ENCODE measurements at places on chromosomes 3 and 15. TPM values are rescaled to one million over a fixed set of nuclear protein-coding genes. Genes with fewer than 3 reads are reported as not detected.

GRCh38 chr15:57143511-57144078 lies 225.2 kb downstream of the TCF12 start:
- DNase-seq = no peak

Gene GNAT1
- total RNA-seq = not detected

DNA sequence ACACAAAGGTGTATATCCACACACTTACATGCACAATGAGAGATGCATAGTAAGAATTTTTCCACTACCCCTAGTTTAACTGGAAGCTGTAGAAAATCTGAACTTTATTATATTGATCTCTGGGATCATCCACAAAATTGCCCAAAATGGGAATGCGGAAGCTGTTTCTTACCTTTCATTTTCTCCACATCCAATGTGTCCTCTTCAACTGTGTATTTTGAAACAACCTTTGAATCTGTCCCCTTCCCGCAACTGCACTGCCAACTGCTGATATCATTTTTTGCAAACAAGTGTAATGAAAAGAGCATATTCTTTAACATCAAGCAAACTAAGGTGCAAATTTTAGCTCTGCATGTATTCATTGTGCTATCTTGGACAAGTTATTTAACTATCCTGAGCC lies 427.6 kb upstream of the TPRG1 start:
- no peak for DNase-seq

DNA sequence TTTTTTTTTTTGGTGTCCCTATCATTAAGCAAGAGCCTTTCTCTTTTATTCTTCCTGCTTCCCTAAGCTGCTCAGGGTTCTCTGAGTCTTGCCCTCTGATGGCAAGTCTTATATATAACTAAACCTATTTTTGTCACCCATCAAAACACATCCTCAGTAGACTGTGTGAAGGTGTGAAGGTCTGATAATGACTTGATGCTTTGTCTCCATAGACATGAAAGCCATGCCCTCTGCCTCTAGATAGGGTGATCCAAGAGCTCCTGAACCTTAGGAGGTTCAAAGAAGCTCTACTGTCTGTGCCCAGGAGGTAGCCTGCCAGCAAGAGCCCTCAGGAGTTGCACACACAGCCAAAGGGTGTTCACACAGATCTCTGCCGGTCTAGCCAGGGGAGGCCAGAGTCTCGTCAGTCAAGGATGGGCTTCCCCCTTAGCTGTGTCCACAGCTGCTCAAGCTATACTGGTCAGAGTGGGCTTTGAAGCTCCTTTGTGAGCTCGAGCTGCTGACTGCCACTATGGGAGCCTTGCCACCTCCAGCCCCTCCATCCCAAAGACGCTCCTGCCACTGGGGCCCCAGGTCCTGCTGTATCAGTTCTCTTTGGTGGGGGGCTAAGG lies 13.1 kb upstream of the SNX22 start:
- DNase-seq = no peak

Gene TOP2B
- total RNA-seq = 325 TPM

GRCh38 chr3:122074621-122075265 lies 19.6 kb downstream of the CD86 start:
- no peak for DNase-seq

Gene TRIM71
- total RNA-seq = 0.74 TPM

Gene TUBGCP5
- 45.8 TPM for total RNA-seq

GRCh38 chr3:56075089-56075488 lies 393.2 kb downstream of the ERC2 start:
- no peak for DNase-seq

DNA sequence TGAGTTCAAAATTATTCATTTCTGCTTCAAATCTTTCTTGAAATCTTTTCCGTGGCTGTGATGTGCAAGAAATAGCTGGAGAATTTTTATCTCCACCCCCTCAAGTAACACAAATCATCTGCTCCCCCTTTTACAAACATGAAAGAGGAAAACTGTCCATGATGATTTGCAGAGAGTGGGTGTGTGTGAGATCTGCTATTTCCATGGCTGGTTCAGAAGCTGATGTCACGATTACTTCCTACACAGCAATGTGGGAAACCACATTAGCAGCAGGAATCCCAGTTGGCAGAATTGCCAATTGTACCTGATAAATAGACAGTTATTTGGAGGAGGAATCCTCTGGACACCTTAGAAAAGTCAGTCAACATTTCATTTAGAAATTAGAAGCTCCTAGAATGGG lies 75.2 kb upstream of the GRM7 start:
- no peak for DNase-seq

DNA sequence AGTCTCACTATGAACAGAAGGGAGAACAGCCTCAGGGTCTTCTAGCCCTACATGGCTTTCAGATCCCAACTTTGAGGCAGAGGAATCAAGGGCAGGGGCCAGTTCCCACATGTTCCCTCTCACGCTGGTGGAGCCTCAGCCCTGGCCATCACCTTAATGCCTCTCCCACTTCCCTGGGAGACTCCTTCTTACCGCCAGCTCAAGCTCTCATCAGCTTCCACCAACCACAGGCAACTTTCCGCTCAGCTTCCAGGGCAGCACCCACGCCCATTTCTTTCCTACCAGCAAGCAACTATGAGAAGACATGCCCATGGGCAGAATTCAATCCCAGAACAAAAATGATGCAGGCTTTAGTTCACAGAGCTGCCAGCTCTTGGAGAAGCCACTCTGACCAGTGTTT lies 63.5 kb downstream of the RUBCN start:
- no peak for DNase-seq

DNA sequence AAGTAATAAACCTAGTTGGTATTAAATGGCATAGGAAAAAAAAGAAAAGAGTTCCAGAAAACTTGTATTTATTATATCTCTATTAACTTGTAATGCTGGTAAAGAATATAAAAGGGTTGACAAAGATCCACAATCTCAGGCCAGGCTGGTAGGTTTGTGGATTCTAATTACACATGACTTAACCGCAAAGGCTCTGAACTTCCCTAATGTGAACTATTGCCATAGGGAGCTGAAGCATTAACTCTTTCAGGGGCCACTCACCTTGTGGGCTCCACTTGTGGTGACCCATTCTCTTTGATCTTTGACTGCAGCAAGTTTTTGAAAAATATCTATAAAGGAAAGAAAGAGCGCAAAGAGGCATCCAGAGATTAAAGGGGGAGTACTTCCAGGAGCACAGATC lies 58.5 kb downstream of the NEK10 start:
- DNase-seq = no peak

Gene DIPK2A
- 104 TPM for total RNA-seq

GRCh38 chr15:55700876-55701275 lies 42.1 kb downstream of the PRTG start:
- no peak for DNase-seq

Gene NEDD4
- 51.2 TPM for total RNA-seq

- no peak for DNase-seq
Measured at GRCh38 chr3:9583792-9584191, 30.2 kb upstream of the LHFPL4 start.

DNA sequence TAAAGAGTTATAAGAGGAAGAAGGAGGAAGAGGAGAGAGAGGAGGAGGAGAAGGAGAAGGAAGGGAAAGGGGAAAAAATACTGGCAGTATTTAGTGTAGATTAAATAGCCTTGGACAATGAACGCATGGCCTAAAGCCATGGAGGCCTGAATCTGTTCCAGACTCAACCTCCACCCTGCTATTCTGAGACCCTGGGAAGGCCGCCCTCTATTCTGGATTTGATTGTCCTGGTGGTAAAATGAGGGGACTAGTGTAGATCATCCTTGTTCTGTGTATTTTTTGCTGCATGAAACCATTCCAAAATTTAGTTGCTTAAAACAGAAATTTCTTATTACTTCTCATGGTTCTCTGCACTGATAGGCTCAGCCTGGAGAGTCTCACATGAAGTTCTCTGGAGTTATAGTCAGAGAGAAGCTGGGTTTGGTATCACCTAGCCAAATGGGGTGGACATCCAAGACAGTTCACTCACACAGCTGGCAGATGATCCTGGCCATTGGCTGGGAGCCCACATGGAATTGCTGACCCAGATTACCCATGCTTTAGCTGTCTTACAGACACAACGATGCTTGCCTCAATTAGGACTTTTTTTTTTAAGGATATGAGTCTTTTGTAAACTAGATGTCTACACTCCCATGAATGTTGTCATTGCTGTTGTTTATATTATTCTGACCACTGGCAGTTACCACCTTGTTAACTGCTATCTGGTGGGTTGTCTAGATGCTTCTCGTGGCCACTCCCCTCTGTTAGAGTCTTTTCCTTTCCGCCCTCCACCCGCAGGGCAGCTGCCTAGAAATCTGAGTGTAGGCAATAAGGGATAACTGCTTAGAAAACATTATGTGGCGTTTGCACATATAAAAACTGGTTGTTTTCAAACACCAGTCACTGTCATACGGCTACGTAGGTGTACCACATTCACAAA lies 149.9 kb downstream of the SST start:
- DNase-seq = no peak

Gene PARP15
- 1.3 TPM for total RNA-seq

DNA sequence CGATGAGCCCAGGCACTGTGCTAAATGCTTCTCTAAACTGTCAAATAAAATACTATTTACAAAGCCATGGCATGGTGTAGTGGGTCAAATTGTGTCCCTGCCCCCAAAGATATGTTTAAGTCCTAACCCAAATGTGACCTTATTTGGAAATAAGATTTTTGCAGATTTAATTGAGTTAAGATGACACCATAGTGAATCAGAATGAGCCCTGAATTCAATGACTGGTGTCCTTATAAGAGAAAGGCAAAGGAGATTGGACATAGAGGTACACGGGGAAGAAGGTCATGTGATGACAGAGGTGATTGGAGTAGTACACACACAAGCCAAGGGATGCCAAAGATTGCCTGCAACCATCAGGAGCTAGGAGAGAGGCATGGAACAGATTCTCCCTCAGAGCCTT lies 121.6 kb upstream of the VEPH1 start:
- no peak for DNase-seq

DNA sequence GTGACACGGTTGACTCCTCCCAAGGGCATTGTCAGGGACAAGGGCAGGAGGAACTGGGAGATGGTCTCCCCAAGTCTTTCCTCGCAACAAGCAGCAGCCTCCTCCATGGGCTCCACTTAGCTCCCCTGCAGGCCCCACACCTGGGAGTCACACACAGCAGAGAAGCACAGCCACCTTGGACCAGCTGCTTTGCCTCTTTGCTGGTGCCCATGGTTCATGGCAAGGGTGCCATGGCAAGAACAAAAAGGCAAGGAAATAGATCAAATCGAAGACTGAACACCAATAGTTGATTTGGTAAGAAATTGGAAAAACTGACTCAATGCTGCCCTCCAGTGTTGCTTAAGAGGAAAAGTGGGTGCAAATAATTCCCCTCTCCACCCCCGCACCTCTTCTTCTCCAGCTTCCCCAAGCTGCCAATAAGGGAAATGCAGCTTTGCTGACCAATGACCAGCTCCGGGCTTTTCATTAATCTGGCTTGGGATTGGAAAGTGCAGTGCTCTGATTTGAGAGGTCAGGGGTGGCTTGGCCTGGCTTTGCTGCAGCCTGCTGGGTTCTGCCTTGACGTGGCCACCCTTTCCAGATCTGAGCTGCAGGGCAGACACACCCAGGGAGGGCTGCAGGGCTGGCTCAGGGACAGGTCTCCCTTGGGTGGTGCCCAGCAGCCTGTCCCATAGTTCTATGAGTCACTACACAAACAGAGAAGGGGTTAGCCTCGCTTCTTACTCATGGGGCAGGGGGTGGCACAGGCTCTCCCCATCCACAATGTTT lies 162.0 kb downstream of the KLF13 start:
- peak; percentile 51 for DNase-seq

Gene P2RY12
- 5.3 TPM for total RNA-seq

DNA sequence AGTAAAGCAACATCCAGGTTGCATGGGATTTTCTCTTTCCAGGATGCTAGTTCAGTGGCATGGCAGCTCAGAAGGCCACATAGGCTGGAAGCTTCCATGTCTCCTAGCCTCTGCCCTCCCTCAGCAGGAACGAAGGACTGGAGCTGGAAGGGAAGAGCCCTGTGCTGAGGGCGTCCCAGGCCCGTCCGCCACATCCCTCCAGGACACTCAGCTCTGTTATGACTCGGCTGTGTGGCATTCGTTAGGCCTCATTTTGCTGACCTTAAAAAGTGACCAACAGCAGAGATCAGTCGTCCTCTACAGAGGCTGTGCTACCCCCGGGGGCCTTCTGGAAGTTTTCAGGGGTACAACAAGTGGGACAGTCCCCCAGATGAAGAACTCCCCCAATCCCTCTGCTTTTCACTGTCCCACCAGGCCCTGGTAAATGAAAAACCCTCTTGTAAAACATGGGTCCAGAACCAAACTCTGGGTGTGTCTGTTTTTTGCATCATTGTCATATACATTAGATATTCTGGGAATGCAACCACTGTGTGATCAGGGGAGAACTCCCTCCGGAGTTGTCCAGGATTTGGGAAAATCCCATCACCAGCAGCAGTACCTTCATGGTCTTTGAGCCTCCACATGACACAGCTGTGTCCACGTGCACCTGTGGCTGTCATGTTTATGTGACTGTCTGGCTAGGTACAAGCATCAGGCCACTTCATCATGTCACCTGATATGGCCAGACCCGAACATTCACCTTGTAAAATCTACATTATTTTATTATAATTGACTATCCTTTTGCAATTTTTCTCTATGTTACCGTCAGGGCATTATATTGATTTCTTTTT lies 149.9 kb downstream of the OR4M2 start:
- no peak for DNase-seq

Gene ENTPD3
- 8.5 TPM for total RNA-seq

Gene PRR20G
- total RNA-seq = not detected

GRCh38 chr15:89903015-89903857 lies 9.4 kb upstream of the AP3S2 start:
- no peak for DNase-seq

GRCh38 chr3:117495620-117496019 lies 786.0 kb downstream of the TUSC7 start:
- no peak for DNase-seq

DNA sequence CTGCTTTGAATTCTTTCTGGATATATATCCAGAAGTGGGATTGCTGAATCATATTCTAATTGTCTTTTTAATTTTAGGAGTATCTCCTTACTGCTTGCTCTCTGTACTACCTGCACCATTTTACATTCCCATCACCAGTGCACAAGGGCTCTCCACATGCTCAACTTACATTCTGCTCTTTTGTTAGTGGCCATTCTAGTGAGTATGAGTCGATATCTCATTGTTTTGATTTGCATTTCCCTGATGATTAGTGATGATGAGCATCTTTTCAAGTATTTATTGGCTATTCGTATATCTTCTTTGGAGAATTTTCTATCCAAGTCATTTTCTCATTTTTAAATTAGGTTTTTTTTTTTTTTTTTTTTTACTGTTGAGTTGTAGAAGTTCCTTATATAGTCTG lies 29.5 kb downstream of the PFN2 start:
- no peak for DNase-seq

Gene CACNA2D2
- total RNA-seq = 1.4 TPM

- DNase-seq = no peak
Measured at GRCh38 chr15:64141798-64142512, 9.6 kb upstream of the SNX22 start.

Data from urinary bladder (tissue), 4 donors.